ENCODE measurements at places on chromosomes 3 and 15.

GRCh38 chr15:64274341-64274950 is 81.5 kb downstream of the CSNK1G1 start:
- no peak for DNase-seq

GRCh38 chr3:10474275-10474646 is 31.1 kb downstream of the ATP2B2 start:
- no peak for DNase-seq

DNA sequence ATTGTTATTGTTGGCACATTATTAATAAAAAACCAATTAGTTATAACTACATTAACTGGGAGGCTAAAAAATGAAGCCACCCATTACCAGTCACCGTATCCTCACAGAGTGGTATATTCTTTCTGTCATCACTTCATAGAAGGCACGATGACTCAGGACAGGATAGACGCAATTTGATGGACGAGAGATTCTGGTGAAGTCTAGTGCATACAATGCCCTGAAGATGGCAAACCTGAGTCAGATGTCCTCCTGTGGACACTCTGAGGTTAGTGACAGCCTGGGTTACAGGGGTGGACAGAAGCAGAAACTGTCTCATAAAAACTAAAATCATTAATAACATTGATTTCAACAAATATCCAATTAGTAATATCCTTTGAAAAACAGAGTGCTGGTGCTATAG is 150.3 kb downstream of the SLC9A9 start:
- no peak for DNase-seq

GRCh38 chr3:195559723-195560409 is 16.7 kb upstream of the PPP1R2 start:
- no peak for DNase-seq

- no peak for DNase-seq
These were observed 10.3 kb downstream of the BCL2A1 start for GRCh38 chr15:79960502-79961212.

DNA sequence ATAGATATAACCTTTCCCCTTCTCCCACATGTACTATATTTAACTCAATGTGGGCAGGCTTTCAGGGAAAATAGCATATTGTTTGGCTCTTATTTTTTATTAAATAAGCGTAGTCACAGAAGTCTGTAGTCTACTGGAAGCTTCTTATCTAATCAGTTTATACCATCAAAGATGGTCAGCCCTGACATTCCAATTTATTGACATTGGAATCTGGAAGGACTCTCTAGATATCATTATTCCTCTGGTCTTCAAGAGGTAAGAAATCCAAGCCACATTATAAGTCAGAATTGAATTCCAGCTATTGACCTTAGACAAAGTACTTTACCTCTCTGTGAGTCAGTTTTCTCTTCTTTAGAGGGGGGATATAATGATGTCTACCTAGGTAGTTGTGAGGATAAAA is 38.5 kb upstream of the SCAANT1 start:
- no peak for DNase-seq

DNA sequence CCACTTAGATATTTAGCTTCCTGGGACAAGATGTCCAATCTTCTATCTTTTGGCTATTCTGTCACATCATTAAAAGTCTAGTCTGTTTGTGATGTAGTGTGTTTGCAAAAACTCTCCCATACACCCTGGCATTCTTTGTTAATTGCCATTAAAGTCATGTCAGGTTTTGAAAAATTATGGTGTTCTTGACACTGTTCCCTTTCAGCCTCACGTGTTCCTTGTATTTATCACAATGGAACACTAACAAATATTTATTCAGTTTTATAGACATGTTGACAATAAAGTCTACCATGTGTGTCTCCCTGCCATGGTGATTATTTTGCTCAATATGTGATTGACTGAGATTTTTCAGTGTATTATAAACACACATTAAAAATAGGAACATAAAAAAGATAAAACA is 9.4 kb upstream of the CACNA1D start:
- no peak for DNase-seq

Measured in activated T-helper 1 cell treated with anti-CD3 and anti-CD28 coated beads, Interleukin-2, amount 50 U/mL, for 16 hours (primary cell).